GM12892 (cell line): ENCODE measurements at places on chromosomes 13 and 19.

- DNase-seq: no peak
Observed at GRCh38 chr19:12015015-12015752, 20.3 kb downstream of the ZNF433 start.

- DNase-seq: no peak
Observed at GRCh38 chr13:76848596-76848995, 37.6 kb downstream of the KCTD12 start.

DNA sequence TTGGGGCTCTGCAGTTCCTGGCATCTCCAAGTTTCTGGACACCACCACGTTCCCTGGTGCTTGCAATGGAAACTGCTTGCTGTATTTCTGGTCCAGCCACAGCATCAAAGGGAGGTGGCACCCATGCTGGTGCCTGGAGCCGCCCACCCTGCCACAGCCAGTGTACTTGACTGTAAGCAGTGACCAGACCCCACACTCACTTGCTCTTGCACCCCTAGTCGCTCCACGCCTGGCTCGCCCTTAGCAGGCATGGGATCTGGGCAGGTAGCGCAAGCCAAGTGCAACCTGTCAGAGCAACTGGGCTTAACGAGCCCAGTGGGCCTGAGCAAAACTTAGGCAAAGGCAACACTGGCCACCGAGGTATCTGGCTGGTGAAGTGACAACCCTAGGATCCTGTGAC lies 648.2 kb upstream of the PCDH9 start:
- no peak for DNase-seq

DNA sequence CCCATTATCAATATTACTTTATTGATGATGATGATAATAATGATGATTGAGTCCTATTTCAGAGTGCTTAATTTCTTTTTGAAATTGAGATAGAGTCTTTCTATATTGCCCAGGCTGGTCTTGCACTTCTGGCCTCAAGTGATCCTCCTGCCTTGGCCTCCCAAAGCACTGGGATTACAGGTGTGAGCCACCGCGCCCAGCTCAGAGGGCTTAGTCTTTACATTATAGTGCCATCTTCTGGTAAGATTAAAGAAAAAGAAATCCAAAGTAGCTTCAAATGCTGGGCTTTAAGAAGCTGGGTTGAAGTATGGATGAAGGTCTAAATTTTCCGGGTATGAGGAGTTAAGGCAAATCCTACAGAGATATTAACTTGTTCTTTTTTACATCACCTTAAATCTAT lies 3.4 kb upstream of the ZNF333 start:
- no peak for DNase-seq

- DNase-seq: no peak
Observed at GRCh38 chr13:113914333-113915011, 50.6 kb upstream of the GAS6 start.

GRCh38 chr13:55245005-55245644 lies 1895.6 kb upstream of the PRR20A start:
- no peak for DNase-seq
